Fibroblast of lung (primary cell): ENCODE measurements at places on chromosomes 7 and 10.
A peak's percentile ranks its signal among the peaks of the same experiment; 100 is the strongest.

DNA sequence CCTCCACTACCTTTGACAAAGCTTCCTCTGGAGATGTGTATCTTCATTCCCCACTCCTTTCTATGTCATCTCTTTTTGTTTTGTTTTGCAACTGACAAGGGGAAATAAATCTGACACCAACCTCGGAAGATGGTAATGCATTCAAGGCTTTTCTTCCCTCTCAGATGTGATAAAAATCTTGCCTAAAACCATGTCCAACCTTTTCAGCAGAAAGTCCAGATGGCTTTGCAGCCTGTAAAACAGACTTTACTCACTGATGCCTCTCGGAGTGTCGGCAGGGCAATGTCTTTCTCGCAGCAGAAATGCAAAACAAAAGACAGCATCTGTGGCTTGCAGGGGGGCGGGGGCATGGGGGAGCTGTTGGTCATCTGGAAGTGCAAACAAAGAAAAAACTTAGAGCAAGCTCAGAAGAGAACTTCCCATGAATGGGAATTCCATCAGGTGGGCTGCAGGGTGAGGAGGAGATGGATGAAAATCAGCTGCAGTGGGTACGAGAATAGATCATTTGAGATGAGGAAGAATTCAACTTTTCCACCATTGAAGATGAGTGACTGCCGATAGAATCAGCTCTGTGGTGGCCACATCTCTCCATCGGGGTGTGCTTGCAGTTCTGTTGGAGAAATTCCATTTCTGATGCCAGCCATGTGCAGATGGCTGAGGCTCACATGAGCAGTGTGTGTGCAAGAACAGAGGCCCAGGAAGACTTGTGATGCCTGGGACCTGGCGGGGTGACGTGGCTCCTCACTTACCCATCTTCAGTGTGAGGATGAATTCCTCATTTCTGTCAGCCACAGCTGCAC, 237.7 kb downstream of the WDR37 start:
- no peak for DNase-seq

GRCh38 chr10:122073508-122073907, 84.5 kb downstream of the TACC2 start:
- DNase-seq = no peak

GRCh38 chr7:33243319-33243881, 114.0 kb downstream of the BBS9 start:
- peak; percentile 80 for DNase-seq

GRCh38 chr7:20698469-20698868, 83.0 kb downstream of the ABCB5 start:
- DNase-seq = no peak

GRCh38 chr7:77727936-77728701, 31.9 kb downstream of the RSBN1L start:
- DNase-seq = peak; percentile 34

DNA sequence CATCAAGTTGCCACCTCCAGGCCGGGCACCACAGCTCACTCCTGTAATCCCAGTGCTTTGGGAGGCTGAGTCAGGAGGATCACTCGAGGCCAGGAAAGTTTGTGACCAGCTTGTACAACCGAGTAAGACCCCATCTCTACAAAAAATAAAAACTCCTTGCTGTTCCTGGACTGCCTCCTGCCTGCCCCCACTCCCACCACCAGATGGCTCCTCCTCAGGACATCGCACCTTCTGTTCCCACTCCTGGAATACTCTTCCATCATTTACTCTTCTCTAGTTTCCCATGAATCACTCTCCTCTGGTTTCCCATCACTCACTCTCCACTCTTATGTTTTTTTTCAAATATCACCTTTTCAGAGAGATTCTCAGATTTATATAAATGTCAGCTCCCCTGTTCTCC, 540.7 kb downstream of the CALN1 start:
- DNase-seq = no peak

- no peak for DNase-seq
Observed at GRCh38 chr7:10919923-10920322, 53.7 kb upstream of the PHF14 start.

- DNase-seq = no peak
Observed at GRCh38 chr7:157910446-157910845, 573.6 kb downstream of the DNAJB6 start.

DNA sequence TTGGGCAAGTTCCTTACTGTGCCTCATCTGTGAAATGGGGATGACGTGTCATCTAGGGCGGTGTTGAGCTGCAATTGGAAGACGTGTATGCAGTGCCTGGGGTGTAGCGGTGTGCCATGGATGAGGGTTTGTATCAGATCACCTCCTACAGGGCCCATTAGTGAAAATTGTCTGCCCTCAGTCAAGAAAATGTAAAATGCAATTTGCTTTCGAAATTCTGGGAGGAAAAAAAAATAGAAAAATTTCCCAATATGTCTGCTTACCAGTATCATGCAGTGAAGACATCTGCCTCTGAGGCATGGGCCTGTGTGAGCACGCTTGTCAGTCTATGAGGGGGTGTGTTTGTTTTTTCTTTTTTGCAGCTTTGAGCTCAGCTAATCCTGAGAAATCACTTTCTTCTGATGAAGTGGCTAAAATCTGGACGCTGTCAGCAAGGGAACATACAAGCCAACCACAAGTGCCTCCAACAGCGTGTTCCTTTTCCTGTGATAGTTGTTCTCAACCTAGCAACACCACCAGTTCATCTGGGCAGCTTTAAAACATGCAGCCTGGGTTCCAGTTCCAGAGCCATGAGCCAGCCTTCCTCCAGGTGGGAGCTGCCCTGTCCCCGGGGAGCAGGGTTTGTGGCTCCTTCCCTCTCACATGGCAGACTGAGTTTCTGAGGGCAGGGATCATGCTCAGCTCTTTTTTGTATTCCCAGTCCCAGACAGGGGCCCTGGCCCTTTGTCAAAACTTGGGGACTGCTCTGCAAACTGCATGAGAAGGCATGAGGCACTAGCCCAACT, 10.3 kb downstream of the FAM241B start:
- no peak for DNase-seq

- no peak for DNase-seq
Observed at GRCh38 chr7:135366843-135367508, 133.3 kb downstream of the STRA8 start.
